ENCODE measurements at places on chromosomes 4 and X.

- no peak for DNase-seq
Measured at GRCh38 chrX:53421772-53422085, 725 bp downstream of the SMC1A start.

GRCh38 chr4:41709844-41710481 is 38.6 kb downstream of the PHOX2B start:
- no peak for DNase-seq

DNA sequence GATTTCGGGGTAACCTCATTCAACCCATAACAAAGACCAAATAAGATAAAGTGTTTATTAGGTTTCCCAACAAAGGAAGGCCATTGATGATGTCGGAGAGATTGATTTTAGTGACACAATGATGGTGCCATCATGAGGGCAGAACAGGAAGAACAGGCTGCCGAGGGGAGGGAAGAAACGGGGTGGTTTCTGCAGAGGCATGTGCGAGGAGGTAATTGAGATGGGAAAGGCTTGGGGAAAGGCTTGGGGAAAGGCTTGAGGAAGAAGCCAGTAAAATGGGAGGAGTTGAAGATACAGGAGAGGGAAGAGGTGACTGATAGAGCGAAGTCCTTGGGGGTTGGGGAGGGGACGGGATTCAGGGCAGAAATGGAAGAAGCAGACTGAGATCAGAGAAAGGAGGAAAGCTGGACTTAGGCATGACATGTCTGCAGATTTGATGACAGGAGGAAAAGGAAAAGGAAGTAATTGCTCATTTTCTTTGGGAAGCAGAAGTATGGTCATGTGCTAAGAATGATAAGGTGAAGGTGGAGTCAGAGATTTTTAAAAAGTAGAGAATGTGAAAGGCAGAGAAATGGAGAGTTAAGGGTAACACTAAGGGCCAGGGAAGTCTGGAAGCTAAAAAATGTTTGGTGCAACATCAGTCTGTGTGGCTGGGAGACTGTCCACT is 6.0 kb downstream of the HPSE start:
- no peak for DNase-seq

DNA sequence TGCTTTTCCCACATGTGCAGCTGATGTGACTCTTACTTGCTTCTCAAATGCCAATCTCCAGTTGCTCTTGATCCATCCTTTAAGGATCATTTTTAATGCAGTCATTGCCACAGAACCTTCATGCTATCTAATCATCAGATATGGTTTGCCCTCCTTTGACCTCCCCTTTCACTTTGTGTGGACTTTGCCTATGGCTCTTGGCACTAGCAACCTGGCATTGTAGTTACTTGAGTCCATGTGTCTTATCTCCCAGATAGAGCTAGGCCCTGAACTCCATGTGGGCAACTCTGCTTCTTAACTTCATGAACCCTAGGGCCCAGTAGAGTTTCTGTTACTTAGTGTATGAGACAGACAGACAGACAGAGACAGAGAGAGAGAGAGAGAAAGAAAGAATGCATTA is 41.6 kb downstream of the MTM1 start:
- DNase-seq: no peak

DNA sequence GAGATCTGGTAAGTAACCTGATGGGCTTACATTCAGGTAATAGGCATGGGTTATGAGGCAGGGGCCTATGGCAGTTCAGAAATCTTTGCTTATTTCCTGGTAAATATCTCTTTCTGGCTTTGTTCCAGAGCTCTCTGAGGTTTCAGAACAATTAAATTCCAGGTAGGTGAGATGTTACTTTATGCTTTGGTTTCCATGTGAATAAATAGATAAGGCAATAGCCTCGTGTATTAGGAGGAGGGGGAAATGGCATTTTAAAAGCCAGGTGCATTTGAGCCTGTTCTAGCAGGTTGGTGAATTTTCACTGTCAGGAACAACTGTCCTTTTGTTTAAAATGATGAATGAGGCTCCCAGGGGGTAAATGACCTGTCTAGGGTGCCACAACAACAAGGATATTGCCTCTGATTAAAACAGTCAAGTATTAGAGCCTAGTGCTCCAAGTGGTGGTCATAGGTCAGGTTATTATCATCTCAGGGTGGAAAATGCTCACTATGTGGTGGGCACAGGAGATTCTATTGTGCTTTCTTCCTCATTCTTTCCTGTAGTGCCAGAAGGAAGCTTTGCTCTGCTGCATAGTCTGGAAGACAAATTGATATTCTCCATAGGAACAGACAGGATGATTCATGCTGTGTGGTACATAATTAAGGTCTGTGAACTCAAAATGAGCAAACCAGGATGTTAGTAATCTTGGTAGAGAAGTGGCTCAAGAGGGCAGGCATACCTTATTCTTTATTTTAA is 296.2 kb downstream of the INPP4B start:
- no peak for DNase-seq

DNA sequence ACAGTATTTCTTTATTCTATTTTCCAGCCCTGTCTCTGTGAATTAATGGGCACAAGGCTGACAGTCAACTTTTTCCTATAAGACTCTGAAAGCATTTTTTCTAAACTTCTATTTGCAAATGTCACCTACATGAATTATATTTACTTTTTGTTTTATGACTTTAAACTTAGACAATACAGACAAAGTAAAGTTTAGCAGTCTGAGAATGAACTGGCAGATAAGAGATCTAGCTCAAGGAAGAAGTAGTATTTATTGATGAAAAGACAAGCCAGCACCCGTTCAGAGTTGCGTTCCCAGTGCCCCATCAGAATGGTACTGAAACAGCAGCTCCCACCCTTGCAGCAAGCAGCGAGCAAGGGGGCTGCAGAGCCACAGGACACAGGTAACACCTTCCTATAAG is 148.5 kb downstream of the FAM13A start:
- DNase-seq: no peak

DNA sequence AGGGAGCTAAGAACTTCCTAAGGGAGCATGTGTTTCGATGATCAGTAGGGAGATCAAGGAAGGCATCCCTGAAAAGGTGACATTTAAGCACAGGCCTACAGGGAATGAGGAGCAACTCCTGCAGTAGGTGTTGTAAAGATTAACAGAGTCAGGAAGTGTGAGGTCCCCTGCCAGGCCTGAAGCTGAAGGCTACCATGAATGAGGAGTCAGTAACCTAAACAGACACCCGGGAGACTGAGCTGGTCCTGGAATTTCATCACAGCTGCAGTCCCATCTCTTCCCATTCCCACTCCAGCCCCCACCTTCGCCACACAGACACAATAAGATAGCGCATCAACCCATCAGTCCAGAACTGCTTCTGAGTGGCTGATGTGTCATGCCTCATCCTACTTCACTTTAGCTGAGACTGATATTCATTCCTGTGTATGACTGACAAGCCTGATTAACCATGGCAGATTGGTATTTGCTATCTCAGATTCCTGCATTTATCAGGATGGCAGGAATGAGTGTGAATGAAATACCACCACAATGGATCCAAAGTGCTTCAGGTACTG is 27.0 kb upstream of the EFNB1 start:
- DNase-seq: no peak

All from stimulated activated CD8-positive, alpha-beta memory T cell treated with anti-CD3 and anti-CD28 coated beads, Interleukin-7, amount 100 ng/mL, for 1 hour (primary cell).